Pulmonary artery endothelial cell (primary cell): ENCODE measurements at places on chromosomes 3 and 15.

- no peak for DNase-seq
Observed at GRCh38 chr3:160444411-160444810, 5.2 kb downstream of the TRIM59 start.

DNA sequence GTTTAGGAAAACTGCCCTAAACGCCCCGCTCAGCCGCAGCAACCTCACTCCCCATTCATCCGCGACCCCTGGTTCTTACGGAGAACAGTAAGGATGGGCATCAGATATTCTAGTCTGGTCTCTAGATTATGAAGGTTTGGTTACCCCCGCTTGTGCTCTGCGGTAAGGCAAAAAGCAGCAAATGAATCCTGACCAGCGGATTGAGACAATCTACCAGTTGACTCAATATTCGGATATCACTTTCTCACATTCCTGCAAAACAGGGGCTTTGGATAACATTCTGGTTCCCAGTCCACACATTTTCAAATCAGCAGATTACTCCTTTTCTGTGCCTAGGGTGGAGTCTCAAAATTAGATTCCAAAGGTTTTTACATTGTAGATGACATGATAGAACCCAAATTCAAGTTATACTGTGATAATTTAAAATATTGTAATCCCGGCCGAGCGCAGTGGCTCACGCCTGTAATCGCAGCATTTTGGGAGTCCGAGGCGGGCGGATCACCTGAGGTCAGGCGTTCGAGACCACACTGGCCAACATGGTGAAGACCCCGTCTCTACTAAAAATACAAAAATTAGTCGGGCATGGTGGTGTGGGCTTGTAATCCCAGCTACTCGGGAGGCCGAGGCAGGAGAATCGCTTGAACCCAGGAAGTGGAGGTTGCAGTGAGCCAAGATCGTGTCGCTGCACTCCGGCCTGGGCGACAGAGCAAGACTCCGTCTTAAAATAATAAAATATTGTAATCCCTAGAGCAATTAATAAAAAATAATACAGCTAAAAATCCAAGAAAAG lies 1.1 kb upstream of the CYFIP1 start:
- DNase-seq: no peak

DNA sequence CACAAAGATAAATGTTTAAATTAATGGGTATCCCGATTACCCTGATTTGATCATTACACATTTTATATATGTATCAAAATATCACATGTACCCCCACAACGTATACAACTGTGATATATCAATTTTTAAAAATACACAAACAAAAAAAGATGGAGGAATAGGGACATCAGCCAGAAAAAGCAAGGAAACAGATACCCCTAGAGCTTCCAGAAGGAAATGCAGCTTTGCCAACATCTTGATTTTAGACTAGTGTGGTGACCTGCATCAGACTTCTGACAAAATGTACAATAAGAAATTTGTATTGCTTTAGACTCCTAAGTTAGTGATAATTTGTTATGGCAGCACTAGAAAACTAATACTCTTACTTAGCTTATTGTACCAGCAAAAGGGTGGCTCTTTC lies 483.8 kb downstream of the TUSC7 start:
- no peak for DNase-seq

GRCh38 chr3:48431224-48432029 lies 1.5 kb upstream of the PLXNB1 start:
- DNase-seq: no peak

- no peak for DNase-seq
Observed at GRCh38 chr3:188280627-188281026, 126.7 kb downstream of the LPP start.

DNA sequence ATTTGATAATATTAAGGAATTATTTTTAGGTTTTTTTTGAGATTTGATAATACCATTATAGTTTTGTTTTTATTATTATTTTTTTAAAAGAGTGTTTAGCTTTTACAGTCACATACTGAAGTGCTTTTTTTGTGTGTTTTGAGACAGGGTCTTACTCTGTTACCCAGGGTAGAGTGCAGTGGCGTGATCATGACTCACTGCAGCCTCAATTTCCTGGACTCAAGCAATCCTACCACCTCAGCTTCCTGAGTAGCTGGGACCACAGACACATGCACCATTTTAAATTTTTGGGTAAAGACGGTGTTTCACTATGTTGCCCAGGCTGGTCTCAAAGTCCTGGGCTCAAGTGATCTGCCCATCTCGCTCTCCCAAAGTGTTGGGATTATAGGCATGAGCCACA lies 73.0 kb downstream of the SUMF1 start:
- DNase-seq: peak; percentile 52

DNA sequence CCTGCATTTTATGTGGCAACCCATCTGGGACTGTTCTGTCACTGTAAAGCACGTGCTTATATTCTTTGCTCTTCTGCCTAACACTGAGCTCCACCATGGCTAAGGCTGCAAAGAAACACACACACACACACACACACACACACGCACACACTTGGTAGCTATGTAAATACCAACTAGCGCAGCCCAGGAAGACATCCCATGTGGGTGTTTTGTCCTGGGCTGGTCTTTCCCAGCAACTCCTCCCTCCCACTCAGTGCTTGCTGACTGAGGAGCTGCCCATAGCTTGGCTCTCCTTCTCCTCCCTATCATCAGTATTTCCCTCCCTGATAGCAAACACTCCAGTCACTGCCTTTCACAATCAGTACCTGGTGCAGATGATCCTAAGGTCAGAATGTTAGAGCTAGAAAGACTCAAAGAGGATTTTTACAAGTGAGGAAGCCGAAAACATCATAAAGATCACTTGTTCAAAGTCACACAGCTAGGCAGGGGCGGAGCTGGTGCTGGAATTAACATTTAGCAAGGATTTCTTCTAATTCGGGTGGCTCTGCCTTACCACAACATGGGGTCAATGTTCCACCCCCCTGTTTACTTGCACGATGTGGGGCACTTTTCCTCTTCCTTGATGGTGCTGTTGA lies 377.1 kb upstream of the TBL1XR1 start:
- no peak for DNase-seq

- no peak for DNase-seq
Observed at GRCh38 chr15:91302588-91303439, 202.8 kb downstream of the SV2B start.

DNA sequence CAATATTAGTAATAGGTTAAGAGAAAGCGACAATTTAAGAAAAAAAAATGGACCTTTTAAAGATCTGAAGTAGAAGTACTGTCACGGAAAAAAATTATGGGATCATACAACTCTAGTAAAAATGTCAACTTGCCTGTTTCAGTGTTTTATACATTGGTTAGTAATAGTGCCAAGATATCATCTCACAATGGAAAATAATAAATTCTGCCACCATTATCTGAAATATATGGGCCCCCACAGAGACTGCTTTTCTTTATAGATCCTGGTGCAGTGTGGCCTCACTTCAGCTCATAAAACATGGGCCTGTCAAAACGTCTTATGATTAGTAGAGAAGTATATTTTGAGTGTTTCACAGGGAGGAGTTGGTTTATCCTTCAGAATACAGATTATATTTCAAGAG lies 266.3 kb upstream of the EPHA6 start:
- DNase-seq: no peak

GRCh38 chr15:101187820-101188636 lies 63.8 kb downstream of the CHSY1 start:
- DNase-seq: peak; percentile 71

GRCh38 chr15:90840157-90840855 lies 28.1 kb upstream of the FURIN start:
- DNase-seq: no peak

- DNase-seq: no peak
Observed at GRCh38 chr15:92822216-92823144, 77.6 kb upstream of the CHD2 start.

DNA sequence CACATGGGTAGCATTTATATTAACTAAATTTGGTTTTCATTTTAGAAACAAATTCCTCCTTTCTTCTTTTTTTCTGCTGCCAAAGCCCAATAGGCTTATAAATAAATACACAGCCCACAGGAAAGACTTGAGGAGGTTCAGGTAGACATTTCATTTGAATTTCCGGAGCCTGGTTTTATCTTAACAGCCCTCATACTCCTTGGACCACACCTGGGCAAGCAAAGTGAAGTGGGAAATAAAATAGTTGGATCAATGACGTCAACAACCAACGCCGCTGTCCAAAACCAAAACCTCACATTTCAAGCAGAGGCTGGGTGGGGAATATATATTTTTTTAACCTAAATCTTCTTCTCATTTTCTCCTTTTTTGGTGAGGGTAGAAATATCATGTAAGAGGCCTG lies 53.2 kb downstream of the RFTN1 start:
- DNase-seq: no peak

DNA sequence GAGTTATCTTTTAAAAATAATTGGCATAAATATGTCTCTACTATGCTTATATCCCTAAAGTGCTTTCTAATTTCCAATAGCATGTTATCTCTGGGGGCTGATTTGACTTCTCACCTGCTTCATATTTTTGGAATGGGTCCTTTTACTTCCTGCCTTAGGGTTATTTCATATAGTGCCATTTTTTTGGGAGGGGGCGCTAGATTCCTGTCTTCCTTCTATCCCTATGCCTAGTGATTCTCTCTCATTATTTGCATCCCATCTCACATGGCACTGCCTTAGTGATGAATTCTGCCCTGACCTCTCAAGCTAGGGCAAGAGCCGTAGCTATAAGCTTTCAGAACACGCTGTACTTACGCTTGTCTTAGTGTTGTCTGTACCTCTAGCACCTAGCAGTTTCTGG lies 150.3 kb upstream of the SLITRK3 start:
- no peak for DNase-seq

GRCh38 chr15:75237316-75237982 lies 20.7 kb upstream of the GOLGA6C start:
- DNase-seq: no peak

DNA sequence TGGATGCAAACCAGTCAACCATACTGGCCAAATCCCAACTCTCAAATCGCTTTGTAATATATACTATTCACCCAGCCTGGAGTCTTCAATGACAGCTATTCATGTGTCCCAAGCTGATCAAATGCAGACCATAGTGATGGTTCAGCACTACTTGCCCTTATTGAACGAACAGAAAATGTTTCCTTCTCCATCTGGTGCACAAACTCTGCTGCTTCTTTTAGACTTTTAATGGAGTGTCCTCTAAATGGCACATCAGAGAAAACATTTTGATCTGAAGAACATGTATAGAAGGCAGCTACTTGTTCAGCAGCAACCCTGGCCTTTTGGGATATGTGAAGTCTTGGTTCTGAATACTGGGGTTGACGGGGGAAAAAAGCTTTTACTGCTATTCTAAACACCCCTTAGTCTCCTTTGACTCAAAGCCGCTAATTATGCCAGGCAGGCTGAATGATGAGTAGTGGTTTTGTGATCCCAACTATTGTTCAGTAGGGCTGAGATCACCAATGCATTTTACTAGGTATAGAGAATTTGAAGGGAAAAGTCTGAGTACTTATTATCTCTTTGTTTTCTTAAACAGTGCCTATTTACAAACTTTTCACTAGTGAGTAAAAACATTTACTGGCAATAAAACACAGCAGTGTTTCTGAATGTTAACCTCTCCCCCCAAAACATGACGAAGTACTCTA lies 781.2 kb downstream of the ROBO1 start:
- DNase-seq: no peak

- no peak for DNase-seq
Observed at GRCh38 chr15:46703020-46703861, 1014.1 kb upstream of the SEMA6D start.

DNA sequence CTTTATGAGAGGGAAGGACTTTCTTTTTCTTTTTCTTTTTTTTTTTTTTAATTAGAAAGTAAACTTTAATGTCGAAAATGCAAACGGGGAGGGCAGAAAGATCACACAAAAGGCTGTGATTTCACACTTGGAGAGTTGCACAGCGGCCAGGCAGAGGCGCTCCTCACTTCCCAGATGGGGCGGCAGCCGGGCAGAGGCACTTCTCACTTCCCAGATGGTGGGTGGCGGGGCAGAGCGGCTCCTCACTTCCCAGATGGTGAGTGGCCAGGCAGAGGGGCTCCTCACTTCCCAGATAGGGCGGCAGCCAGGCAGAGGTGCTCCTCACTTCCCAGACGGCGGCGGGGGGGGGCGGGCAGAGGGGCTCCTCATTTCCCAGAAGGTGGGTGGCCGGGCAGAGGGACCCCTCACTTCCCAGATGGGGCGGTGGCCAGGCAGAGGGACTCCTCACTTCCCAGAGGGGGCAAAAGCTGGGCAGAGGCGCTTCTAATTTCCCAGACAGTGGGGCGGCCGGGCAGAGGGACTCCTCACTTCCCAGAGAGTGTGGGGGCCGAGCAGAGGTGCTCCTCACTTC lies 88.6 kb downstream of the ATP2B2 start:
- no peak for DNase-seq

DNA sequence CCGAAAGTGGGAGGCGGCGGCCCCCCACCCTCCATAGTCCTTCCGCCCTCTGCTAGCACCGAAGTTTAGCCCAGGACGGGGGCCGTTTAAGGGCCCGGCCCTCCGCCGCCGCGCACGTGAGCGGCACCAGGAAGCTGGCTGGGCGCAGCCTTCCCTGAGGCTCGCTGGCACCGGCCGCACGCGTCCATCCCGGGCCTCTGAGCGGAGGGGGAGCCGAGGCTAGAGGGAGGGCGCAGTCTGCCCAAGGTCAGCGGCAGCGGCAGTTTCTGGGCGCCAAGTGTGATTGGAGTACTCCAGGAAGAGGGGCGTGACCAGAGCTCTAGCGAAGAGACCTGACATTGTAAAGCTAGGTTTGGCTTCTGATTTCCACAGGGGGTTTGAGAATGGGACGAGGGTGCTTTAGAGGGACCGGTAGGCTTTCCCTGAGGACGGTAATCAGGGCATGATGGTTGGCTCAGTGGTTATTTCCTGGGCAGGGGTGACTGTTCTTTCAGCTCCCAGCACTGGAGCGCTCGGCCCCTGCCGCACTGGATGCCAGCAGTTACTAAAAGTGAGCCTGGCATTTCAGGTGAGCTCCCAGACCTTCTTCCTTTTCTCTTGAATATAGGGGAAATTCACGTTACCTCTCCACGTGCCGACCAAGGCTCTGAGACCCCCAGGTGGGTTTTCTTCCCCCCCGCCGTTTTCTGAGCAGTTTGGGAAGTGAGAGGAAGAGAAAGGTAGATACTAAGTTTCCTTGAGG lies 853 bp downstream of the TEX264 start:
- DNase-seq: no peak

GRCh38 chr3:105785803-105786202 lies 83.0 kb downstream of the CBLB start:
- DNase-seq: no peak

DNA sequence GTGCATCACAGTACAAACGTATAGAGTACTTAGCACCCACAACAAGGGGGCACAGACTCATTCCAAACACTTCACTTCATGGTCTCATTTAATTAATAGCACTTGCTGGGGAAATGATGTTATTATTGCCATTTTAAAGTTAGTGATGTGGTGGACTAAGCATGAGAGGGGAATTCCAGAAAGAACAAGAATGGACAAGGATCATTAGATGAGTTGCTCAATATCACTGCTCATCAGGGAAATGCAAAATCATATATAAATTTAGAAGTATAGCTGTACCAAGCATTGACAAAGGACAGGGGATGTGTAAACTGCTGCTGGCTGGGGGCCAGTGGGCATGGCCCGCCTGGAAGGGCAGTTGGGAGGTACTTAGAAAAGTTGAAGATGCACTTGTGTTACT lies 14.6 kb downstream of the PRR20G start:
- DNase-seq: no peak

- no peak for DNase-seq
Observed at GRCh38 chr3:22371607-22372291, 620.7 kb upstream of the ZNF385D start.

GRCh38 chr3:120615847-120616609 lies 19.9 kb downstream of the NDUFB4 start:
- peak; percentile 37 for DNase-seq
